Stimulated activated CD4-positive, alpha-beta T cell treated with anti-CD3 and anti-CD28 coated beads, Interleukin-2, amount 100 ng/mL, for 24 hours (primary cell): ENCODE measurements at places on chromosomes 2 and 18.
A peak's percentile ranks its signal among the peaks of the same experiment; 100 is the strongest.

DNA sequence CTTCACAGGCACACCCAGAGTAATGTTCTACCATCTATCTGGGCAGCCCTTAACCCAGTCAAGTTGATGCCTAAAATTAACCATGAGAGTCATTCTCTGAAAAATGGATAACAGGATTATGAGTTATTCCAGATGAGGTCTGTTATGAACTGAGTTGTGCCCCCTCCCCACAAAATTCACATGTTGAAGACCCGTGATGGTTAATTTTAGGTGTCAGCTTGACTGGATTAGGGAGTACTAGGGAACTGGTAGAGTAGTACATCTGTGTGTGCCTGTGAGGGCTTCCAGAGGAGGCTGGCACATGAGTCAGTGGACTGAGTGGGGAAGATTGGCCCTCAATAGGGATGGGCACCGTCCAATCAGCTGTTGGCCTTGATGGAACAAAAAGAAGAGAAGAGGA lies 110.4 kb upstream of the MYCN start:
- no peak for DNase-seq

GRCh38 chr2:169716938-169717690 lies 16.5 kb upstream of the KLHL23 start:
- no peak for DNase-seq

- no peak for DNase-seq
Observed at GRCh38 chr2:3349211-3349693, 28.4 kb downstream of the EIPR1 start.

- DNase-seq = no peak
Observed at GRCh38 chr18:3094338-3094684, 81.4 kb upstream of the LPIN2 start.

- DNase-seq = no peak
Observed at GRCh38 chr2:172888714-172889669, 153.3 kb downstream of the RAPGEF4 start.

GRCh38 chr2:15334644-15335326 lies 226.3 kb downstream of the NBAS start:
- no peak for DNase-seq

- no peak for DNase-seq
Observed at GRCh38 chr18:79795446-79795845, 2.3 kb upstream of the KCNG2 start.

GRCh38 chr18:57210107-57210715 lies 63.3 kb downstream of the BOD1L2 start:
- no peak for DNase-seq

- no peak for DNase-seq
Observed at GRCh38 chr2:166158546-166158945, 30.7 kb upstream of the SCN1A start.

- peak; percentile 45 for DNase-seq
Observed at GRCh38 chr2:240704651-240705050, 13.0 kb downstream of the AQP12A start.

GRCh38 chr2:173868406-173868805 lies 96.8 kb downstream of the SP3 start:
- no peak for DNase-seq

- DNase-seq = no peak
Observed at GRCh38 chr2:133821107-133821760, 253.0 kb upstream of the NCKAP5 start.

- no peak for DNase-seq
Observed at GRCh38 chr2:201575971-201576370, 67.3 kb downstream of the TMEM237 start.

- no peak for DNase-seq
Observed at GRCh38 chr2:83827618-83828017, 631.5 kb downstream of the SUCLG1 start.

DNA sequence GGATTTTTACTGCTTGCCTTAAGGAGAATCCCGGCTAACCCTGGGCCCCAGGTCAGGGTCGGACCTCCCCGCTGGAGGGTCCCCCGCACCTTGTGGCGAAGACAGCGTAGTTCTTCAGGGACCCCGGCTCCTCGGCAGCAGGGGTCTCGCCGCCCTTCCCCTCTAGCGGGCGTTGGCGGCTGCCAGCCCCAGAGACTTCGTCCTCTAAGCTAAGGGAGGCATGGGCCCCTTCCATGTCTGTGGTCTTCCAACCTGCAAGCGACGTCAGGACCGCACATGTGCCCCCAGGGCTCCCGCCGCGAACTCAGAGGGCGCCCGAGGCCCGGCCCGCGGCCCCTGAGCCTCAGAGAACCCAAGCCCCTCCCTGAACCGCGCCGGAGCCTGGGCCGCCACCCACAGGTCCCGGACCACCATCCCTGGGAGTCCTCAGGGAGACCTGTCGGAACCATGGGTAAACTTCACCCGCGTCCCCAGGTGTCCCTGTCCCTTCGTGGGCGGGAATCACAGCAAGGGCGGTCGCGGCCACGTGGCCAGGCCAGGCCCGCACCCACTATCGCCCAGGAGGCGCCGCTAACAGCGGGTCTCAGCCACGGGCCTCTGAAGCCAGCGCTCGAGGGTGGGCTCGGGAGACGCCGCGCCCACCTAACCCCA lies 562 bp downstream of the ANKMY1 start:
- DNase-seq = no peak

DNA sequence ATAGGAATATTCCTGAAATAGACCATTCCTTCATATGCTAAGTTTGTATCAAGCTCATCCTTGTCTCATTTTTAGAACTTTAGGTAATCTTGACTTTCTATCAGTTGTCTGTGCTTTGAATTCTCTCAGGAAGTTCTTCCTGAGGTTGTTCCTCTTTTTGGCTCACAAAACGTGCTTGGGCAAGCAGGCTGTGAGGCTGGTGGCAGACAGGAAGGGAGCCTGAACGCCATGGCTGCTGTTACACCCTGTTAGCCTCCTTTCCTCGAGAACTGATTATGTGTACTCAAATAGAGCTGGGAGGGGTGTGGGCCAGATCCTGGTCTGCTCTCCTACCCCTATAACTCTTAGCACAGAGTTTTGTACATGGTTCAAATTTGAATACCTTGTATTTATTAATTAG lies 136.4 kb upstream of the CELF4 start:
- no peak for DNase-seq

- peak; percentile 79 for DNase-seq
Observed at GRCh38 chr2:172427256-172427989, at the start of gene ITGA6. Gene ITGA6 (plus strand): TSS chr2:172427586.

- no peak for DNase-seq
Observed at GRCh38 chr2:2743164-2743571, 412.1 kb upstream of the MYT1L start.

GRCh38 chr2:131035826-131036231 lies 57.4 kb downstream of the FAM168B start:
- DNase-seq = no peak

GRCh38 chr18:3230401-3231334 lies 10.9 kb upstream of the MYOM1 start:
- no peak for DNase-seq

- DNase-seq = no peak
Observed at GRCh38 chr2:177832611-177833433, 239.8 kb downstream of the PDE11A start.

GRCh38 chr2:178908810-178909209 lies 101.6 kb upstream of the TTN start:
- DNase-seq = no peak

DNA sequence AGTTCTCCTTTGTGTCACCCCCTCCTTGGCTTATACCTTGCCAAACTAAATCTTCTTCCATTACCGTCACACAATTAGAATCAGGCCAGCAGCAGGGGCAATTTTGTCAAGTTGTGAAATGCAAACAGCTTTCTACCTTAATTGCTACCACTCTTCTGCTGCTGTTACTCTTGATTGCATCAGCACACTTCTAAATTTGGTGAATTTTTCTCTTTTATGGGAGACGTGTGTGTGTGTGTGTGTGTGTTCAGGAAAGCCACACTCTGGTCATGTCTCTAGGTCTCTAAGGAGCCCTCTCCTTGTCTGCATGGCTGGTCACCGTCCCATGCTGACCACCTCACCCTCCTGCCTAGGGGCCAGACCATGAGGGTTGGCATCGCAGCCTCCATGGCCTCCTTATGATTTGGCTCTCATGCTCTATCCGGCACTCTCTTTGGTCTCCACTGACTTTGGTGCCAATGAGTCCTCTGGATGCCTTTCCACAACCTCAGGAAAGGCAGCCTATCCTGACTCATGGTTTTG lies 87.7 kb downstream of the GATA6 start:
- no peak for DNase-seq

GRCh38 chr2:239398521-239398921 lies 2.3 kb downstream of the HDAC4 start:
- no peak for DNase-seq

GRCh38 chr2:182110347-182110746 lies 124.7 kb downstream of the PPP1R1C start:
- DNase-seq = no peak

- no peak for DNase-seq
Observed at GRCh38 chr2:197239434-197239833, 71.1 kb downstream of the ANKRD44 start.

DNA sequence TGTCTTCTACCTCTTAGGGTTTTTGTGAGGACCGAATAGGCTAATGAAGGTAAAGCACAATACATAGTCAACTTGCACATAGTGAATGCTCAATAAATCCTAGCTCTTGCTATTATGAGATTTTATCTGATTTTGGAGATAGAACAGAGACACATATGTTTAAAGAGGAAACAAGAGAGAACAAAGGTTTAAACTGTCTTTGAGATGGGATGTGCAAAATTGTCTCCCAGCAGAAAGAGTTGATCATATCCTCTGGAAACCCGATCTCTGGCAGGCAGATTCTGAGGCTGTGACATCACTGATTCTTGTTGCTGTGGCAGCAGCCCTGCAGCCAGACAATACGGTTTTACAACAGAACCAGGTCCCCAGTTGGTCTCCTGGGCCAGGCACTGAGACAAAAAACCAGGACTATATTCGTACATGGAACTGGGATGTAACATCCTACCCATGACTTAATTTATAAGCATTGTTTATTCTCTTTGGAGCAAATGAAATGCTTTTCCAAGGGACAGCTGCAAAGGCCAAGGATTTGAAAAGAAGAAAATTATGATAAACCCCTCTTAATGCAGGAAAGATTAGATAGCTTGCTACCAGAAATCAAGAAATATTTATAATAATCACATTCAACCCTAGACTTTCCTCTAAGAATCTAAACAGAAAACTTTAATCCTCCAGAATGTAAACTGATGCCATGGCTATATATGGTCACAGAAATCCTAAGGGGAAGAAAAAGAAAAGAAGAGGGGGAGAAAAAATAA lies 80.2 kb downstream of the SLC8A1 start:
- DNase-seq = no peak

- DNase-seq = peak; percentile 40
Observed at GRCh38 chr18:45686891-45687611, 36.9 kb upstream of the SLC14A1 start.

DNA sequence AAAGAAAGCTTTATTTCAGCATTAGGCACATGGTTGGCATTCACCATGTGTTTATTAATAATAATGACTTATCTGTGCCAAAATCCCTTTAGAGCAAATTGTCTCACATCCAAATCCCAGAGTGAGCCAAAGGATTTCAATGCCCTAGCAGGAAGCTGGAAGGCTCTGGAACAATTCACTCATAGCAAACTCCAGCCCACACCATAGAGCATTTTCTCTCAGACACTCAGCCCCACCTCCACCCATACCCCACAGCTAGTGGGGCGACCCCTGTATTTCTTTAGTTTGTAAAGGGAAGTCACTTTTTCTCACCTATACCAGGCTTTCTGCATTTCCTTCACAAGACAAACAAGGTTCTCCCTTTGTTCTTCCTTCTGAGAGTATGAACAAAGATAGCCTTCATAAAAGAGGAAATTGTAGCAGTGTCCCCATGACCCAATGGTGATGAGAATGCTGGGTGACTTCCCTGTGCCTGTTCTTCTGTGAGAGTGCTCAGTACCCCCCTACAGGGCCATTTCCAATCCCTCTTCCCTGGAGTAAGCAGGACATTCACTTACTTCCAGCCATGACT lies 100.1 kb upstream of the APCDD1 start:
- no peak for DNase-seq
